CD14-positive monocyte (primary cell): ENCODE measurements at places on chromosomes 1 and 21. TPM values are rescaled to one million over a fixed set of nuclear protein-coding genes. Genes with fewer than 3 reads are reported as not detected.
A peak's percentile ranks its signal among the peaks of the same experiment; 100 is the strongest.

ASTN1 gene
- polyA plus RNA-seq, result not detected

DNA sequence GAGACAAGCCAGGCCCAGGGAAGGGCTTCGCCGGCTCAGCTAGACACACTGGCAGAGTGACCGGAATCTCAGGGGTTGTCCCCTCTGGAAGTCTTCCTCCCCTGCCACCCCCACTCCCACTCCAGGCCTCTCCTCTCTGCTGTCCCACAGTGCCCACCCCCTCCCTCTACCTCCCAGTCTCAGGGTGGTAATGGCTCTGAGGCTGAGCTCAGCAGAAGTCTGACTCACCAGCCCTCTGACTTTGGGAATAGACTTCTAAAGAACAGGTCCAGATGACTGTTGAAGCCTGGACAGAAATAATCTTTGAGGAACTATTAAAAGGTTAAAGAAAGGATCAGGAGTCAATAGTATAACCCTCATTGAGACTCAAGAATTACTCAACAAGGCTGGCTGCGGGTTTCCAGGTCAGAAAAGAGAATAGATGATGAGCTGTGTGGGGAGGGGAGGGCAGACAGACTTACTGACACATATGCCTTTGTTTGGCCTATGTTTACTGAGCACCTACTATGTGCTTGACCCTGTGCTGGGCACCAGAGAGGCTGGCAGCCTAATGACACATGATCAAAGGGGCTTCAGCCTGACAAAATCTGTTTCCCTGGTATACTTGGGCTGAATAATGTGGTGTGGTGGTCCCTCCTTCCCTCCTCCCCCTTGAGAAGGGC is 8.2 kb downstream of the HCRTR1 start:
- no peak overlapping the region for H3K4me3 ChIP-seq
- no peak for DNase-seq
- peaks cover 14% of the 10 kb centered on the region for H3K4me1 ChIP-seq
- H3K27me3 ChIP-seq, result no peaks in the 10 kb centered on the region
- H3K36me3 ChIP-seq, result peaks cover 33% of the 10 kb centered on the region
- H3K27ac ChIP-seq, result no peak overlapping the region

PARS2 gene
- polyA plus RNA-seq, result 0.92 TPM

GRCh38 chr1:201356701-201357100 is 20.8 kb downstream of the TNNT2 start:
- no peak overlapping the region for H3K4me3 ChIP-seq
- H3K36me3 ChIP-seq, result no peaks in the 10 kb centered on the region
- no peaks in the 10 kb centered on the region for H3K27me3 ChIP-seq
- H3K4me1 ChIP-seq, result no peaks in the 10 kb centered on the region
- no peak for DNase-seq
- no peak overlapping the region for H3K27ac ChIP-seq

RYR2 gene
- polyA plus RNA-seq, result not detected

- no peak for DNase-seq
- H3K4me1 ChIP-seq, result peaks cover 48% of the 10 kb centered on the region
- H3K36me3 ChIP-seq, result no peaks in the 10 kb centered on the region
- H3K27ac ChIP-seq, result no peak overlapping the region
- H3K27me3 ChIP-seq, result no peaks in the 10 kb centered on the region
Observed at GRCh38 chr1:206953126-206953525, 6.9 kb upstream of the PIGR start.

TMEM200B gene
- not detected for polyA plus RNA-seq

PIGV gene
- polyA plus RNA-seq, result 9.5 TPM

DNA sequence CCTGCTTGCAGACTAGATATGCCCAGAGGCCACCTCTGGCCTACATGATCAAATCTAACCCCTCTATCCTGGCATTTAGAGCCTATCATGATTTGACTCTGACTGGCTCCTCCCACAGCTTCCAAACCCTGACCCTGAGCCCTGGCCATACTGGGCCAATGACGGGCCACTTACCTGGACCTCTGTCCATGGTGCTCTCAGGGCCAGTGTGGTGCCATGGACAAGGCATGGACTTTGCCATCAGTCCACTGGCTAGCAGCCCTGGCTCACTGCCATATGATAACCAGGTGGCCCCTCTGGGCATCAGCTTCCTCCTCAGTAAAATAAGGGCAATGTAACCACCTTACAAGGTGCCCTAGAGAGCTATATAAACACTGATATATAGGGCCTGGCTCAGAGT is 713.4 kb downstream of the PTPRU start:
- DNase-seq, result no peak
- H3K27me3 ChIP-seq, result no peaks in the 10 kb centered on the region
- H3K27ac ChIP-seq, result no peak overlapping the region
- H3K36me3 ChIP-seq, result no peaks in the 10 kb centered on the region

ATAD3C gene
- not detected for polyA plus RNA-seq

CFHR5 gene
- polyA plus RNA-seq, result not detected

DNA sequence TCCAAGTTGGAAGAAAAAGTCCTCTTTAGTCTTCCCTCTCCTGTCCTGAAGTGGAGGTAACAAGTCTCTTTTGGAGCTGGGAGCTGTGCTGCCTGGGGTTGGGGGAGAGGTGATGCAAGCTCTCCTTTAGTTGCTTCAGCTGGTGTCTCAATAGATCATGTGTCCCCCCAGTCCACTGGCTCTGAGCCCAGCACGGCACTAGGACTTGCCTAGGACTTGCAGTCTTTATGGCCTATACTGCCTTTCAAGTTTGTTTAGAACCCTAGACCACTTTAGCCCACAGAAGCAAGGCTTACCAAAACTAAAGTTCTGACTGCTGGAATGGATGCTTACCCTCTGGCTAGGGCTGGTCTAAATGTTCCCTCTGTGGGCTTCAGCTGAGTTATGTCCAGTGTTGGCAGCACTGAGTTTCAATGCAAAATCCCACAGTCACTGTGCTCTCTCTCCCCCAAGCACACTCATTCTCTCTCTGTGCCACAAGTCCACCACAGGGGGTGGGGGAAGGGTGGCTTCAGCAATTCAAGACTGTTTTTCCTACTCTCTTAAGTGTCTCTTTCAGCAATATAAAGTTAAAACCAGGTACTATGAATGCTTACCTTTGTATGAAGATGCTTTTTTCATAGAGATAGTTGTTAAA is 185.0 kb downstream of the DNAH14 start:
- no peak overlapping the region for H3K4me3 ChIP-seq
- H3K4me1 ChIP-seq, result no peaks in the 10 kb centered on the region
- no peaks in the 10 kb centered on the region for H3K27me3 ChIP-seq
- H3K36me3 ChIP-seq, result no peaks in the 10 kb centered on the region
- DNase-seq, result no peak

- no peaks in the 10 kb centered on the region for H3K27me3 ChIP-seq
- no peak overlapping the region for H3K27ac ChIP-seq
- H3K4me3 ChIP-seq, result no peak overlapping the region
- peaks cover 81% of the 10 kb centered on the region for H3K36me3 ChIP-seq
- no peaks in the 10 kb centered on the region for H3K4me1 ChIP-seq
Observed at GRCh38 chr1:155816351-155816750, 40.7 kb downstream of the GON4L start.

- H3K4me1 ChIP-seq, result peaks cover 21% of the 10 kb centered on the region
- no peak overlapping the region for H3K27ac ChIP-seq
- H3K36me3 ChIP-seq, result no peaks in the 10 kb centered on the region
- H3K27me3 ChIP-seq, result no peaks in the 10 kb centered on the region
- DNase-seq, result no peak
- no peak overlapping the region for H3K4me3 ChIP-seq
Observed at GRCh38 chr1:15277447-15277838, 30.4 kb downstream of the FHAD1 start.

- peak overlapping the region; percentile 94 for H3K27ac ChIP-seq
- H3K36me3 ChIP-seq, result peaks cover 19% of the 10 kb centered on the region
- peak overlapping the region; percentile 89 for H3K4me3 ChIP-seq
- H3K27me3 ChIP-seq, result no peaks in the 10 kb centered on the region
- no peak for DNase-seq
Observed at GRCh38 chr1:3899754-3900149, 320 bp downstream of the C1orf174 start.

GRCh38 chr1:186304982-186305949 is 69.8 kb downstream of the TPR start:
- DNase-seq, result peak; percentile 3
- no peak overlapping the region for H3K27ac ChIP-seq
- H3K36me3 ChIP-seq, result peaks cover 2% of the 10 kb centered on the region

- H3K27me3 ChIP-seq, result no peaks in the 10 kb centered on the region
- H3K4me1 ChIP-seq, result no peaks in the 10 kb centered on the region
- no peak overlapping the region for H3K27ac ChIP-seq
- H3K4me3 ChIP-seq, result no peak overlapping the region
- no peaks in the 10 kb centered on the region for H3K36me3 ChIP-seq
Observed at GRCh38 chr1:185648858-185649589, 85.2 kb upstream of the HMCN1 start.

DNA sequence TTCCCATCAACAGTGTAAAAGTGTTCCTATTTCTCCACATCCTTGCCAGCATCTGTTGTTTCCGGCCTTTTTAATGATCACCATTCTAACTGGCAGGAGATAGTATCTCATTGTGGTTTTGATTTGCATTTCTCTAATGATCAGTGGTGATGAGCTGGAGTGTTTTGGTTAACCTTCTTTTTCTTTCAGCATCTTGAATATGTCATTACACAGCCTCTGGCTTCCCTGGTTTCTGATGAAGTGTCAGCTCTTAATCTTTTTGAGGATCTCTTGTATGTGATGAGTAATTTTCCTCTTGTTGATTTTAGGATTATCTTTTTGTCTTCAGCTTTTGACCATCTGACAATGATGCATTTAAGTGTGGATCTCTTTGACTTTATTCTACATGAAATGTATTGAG is 133.2 kb upstream of the GRIK3 start:
- H3K4me1 ChIP-seq, result no peaks in the 10 kb centered on the region
- H3K4me3 ChIP-seq, result no peak overlapping the region
- no peaks in the 10 kb centered on the region for H3K27me3 ChIP-seq
- no peak for DNase-seq
- H3K36me3 ChIP-seq, result no peaks in the 10 kb centered on the region
- H3K27ac ChIP-seq, result no peak overlapping the region

GRCh38 chr1:46169811-46170454 is 5.0 kb upstream of the TSPAN1 start:
- H3K4me3 ChIP-seq, result no peak overlapping the region
- H3K27me3 ChIP-seq, result peaks cover 7% of the 10 kb centered on the region
- DNase-seq, result no peak
- peaks cover 8% of the 10 kb centered on the region for H3K4me1 ChIP-seq
- H3K36me3 ChIP-seq, result no peaks in the 10 kb centered on the region
- H3K27ac ChIP-seq, result no peak overlapping the region

DNA sequence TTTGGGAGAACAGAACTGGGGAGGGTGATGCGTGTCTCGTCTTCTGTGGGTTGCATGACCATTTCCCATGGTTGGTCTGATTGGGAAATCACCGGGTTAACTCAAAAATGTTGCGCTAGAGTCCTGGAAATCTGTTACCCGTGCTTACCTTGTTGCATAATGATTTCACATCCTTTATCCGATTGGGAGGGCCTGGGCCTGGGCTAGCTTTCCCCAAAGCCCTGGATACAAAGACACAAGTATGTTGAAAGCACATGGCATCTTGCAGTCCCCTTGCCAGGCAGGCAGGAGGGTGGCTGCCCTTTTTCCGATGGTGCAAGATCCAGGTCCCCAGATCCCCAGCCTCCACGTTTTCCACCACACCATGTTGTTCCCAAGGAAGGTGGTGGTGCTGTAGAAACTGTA is 582 bp downstream of the TRPM2 start:
- peak overlapping the region; percentile 23 for H3K4me3 ChIP-seq
- H3K27me3 ChIP-seq, result peaks cover 3% of the 10 kb centered on the region
- peak; percentile 83 for DNase-seq
- H3K4me1 ChIP-seq, result peaks cover 75% of the 10 kb centered on the region

- H3K4me1 ChIP-seq, result peaks cover 3% of the 10 kb centered on the region
- no peak overlapping the region for H3K4me3 ChIP-seq
- no peaks in the 10 kb centered on the region for H3K27me3 ChIP-seq
Observed at GRCh38 chr1:30379684-30380624, 343.4 kb downstream of the MATN1 start.

ANP32E gene
- polyA plus RNA-seq, result 20.4 TPM

CR1L gene
- not detected for polyA plus RNA-seq
